Type B pancreatic cell (in vitro differentiated cells): ENCODE measurements at places on chromosomes 12 and 14.

DNA sequence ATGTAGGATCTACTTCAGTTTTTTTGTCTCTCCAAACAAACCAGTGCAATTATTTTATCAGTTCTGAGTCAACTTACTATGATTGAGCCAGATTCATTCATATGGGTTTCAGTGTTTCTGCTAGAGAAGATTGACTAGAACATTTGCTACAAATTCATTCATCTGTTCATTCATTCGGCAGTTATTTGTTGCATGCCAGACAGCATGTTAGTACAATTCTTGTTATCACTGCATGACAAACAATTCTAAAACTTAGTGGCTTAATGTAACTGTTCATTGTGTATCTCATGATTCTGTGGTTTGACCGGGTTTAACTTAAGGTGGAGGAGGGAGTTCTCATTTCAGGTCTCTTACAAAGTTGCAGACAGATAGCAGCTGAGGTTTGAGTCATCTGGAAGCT, 52.3 kb downstream of the POLR3B start:
- DNase-seq = no peak

DNA sequence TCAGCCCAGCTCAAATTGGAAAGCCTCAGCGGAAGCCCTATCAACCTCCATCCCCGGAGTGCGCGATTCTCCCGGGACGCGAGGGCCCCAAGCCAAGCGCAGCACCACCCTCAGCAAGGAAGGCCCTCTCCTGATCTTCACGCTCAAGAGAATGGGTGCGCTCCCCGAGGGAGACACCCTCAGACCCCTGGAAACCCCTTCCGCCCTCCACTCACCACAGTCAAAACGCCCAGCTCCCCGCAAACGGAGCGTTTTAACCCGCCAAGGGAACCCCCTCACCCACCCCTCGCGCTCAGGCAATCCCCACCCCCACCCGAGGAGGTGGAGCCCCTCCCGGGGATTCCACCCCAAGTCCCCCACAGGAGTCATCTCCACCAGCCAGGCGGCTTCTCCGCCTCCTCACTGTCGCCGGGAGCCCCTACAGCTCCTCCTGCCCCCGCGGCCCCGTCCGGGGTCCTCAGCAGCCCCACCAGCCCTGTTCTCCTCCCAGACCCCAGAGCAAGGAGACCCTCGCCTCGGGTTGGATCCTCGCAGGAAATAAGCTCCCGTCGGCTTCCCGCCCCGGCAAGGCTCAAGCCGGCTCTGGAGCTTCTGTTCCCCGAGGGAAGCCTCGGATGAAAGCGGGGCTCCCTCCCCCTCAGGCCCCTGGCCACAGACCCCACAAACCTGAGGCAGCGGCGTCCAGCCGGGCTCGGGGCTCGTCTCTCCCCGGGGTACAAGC, 507 bp downstream of the BAZ2A start:
- no peak for DNase-seq

DNA sequence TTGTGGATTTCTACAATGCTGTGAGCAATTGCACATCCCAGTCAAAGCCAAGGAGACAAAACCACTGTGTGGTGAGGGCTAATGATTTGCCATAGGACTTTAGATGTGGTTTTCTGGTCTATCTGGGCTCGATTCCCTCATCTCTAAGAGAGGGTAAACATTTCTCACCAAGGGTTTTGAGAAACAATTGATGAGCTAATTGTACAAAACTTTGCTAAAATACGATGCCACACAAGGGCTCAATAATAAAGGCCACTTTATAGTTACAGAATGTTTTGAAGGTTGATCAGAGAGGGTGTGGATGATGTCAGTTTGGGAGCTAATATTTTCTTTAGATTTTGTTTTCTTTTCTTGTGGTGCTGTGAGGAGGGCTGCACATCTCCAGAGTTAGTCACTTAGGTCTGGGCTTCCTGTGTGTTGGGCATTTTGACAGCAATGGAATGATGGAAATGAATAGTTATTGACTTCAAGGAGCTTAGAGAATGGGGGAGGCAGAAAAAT, 60.8 kb upstream of the SLC38A4 start:
- no peak for DNase-seq

- no peak for DNase-seq
These were observed 1.4 kb upstream of the DIO3 start for GRCh38 chr14:101559624-101560533.
